ENCODE measurements at places on chromosomes 3 and 15.

- no peak for DNase-seq
These were observed 478.9 kb upstream of the GOLIM4 start for GRCh38 chr3:168574455-168575158.

DNA sequence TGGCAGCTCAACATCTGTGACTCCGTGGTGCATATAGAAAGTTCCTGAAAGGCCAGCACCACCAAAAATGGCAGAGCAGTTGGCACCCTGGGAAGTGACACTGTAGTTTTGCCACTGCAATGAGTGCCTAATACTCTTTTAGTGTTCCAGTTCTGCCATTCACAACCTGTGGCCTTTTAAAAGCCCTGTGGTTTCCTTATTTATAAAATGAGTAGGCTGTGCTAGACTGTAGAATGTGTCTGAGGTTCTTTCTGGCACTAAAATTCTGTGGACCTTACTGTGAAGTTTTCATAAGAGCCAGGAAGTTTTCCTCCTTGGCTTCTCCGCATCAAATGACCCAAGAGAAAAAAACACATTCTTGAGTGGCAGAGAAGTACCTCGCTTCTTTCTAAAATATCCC is 74.1 kb downstream of the MME start:
- DNase-seq = no peak

DNA sequence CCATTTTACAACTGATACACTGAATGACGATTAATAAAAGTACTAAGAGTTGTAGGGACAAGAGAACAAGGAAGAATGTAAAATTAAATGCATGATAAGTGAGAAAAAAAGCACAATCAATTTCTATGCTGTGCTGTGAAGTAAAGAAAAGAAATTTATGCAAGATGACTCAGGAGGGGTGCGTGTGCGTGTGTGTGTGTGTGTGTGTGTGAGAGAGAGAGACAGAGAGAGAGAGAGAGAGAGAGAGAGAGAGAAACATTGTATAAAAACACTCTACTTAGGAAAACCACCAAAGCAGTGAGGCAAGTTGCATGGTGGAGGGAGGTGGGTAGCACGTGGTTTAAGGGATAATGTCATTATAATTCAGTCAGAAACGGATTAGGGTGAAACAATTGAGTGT is 580.8 kb upstream of the ALCAM start:
- DNase-seq = no peak

DNA sequence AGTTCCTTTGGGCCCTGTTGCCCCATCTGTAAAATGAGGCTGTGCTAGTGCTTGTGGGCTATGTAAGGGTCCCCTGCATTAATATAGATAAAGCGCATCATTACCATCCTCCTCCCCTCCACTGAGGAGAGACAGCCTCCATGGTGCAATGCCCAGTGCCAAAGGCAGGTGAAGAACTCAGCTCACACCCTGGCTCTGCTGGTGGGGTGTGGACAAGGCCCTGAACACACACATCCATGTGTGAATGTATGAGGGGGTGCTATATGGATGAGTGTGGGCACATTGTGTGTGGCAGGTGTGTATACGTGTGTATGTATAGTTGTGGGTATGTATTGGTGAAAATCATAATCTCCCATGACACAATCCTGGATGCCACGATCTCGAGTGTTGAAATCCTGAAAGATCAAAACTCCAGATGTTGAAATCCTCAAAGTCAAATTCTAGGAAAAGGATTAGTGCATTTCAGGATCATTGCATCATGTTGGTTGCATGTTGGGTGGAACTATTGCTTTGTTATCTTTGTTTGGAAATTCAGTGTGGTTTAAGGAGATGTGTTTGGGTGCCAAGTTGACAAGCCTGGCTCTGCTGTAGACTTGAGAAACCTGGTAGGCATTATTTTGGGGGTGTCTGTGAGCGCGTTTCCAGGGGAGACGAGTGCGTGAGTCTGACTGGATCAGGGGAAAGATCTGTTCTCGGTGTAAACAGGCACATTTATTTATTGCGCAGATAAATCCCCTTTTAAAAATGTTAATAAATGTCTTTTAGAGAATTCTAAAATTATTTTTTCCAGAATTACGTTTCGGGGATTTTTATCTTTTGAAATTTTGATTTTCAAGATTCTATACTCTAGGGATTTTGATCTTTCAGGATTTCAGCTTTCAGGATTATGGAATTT is 42.0 kb upstream of the SEC61A1 start:
- DNase-seq = no peak

DNA sequence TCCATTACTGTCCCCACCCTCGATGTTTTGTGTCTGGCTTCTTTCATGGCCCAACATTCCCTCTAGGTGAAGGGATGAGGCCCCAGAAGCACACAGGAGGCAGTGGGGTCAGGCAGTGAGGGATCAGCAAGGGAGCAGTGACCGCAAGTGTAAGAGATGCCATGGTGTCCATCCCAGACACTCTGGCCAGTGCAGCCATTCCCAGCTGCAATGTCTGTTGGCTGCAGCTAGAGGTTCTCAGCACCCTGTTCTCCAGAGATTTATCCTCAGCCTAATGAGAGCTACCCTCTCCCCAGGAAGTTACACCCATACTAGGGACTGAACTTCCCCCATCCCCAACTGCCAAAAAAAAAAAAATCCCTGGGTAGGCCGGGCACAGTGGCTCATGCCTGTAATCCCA is 40.2 kb downstream of the TRANK1 start:
- no peak for DNase-seq

DNA sequence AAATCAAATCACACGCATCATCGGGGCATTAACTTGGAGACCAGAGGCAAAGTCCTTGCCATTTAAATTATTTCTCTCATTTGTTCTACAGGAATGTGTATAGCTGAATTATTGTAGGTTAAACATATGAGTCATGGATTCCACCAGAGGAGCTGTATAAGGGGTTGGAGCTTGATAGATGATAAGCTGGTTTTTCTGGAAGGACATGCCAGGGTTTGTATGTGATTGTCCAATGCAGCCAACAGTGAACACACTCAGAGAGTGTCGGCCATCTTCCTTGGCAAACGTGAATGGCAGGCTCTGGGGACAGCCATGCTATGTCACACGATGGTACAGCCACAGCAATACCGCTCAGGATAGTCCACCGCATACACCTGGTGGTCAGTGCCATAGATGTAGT is 25.1 kb downstream of the SSUH2 start:
- no peak for DNase-seq

DNA sequence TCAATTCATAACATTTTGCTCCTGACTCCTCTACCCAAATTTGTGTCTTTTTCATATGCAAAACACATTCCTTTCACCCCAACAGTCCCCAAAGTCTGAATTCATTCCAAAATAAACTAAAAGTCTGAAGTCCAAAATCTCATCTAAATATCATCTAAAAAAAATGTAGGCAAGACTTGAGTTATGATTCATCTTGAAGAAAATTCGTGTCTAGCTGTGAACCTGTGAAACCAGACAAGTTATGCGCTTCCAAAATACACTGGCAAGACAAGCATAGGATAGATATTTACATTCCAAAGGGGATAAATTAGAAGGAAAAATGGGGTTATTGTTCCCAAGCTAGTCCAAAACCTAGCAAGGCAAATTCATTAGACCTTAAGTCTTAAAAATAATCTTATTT is 1302.0 kb upstream of the GBE1 start:
- no peak for DNase-seq

DNA sequence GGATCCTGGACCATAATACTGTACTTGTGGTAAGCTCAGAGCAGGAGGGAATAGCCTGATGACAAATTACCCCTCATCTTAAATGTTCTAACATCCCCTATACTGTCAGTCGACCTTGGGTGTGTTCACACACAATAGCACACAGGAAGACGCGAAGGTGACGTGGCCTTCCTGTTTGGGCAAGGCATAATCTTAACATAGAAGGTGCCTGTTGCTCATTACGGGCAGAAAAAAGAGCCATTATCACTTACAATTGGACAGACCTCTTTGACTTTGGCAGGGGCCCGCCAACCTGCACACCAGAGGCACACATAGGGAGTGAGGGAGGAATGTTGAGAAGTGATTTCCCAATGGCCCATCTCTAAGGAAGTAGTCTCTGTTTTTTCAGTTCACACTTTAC is 144.2 kb downstream of the ANO10 start:
- DNase-seq = no peak

DNA sequence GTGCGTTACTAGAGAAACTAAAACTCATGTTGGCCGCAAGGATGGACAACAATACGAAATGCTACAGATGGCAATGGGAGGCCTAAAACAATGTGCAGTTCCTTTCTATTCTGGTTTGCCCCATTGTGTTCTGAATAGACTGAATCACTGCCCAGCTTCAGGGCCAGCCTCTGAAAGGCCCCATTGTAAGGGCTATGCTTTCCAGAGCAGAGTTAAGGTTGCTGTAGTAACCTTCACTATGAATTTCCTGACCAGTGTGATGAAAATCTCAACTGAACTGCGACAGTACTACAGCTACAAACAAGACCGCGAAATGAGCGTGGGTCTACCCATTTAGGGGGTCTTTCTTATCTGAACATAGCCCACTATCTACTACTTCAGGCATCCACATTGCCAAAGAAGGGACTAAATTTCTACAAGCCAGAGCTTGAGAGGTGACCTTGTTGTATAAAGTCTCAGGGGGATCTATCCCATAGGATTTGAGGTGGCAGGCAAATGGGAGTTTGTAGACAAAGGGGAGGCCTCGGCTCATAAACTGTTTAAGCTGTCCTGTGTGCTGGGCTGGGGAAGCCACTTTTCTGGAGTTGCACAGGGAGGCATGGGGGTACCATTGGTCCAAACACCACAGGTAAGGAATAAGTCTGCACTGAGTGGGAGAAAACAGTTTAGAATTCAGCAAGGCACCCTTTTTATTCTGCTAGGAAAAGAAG is 80.1 kb downstream of the MYO1E start:
- DNase-seq = no peak

DNA sequence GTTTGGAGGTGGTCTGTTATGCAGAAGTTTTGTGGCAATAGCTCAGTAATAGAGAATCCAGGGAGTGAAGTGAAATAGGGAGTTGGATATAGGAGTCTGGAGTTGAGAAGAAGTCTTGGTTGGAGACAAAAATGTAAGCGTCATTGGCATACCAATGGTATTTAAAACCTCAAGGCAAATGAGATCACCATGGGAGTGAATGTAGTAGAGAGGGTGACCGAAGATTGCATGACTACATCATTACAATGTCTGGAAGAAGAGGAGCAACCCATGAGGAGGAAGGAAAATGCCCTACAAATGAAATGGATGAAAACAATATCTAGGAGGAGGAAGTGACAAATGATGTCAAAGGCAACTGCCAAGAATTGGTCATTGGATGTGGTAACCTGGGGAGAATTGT is 54.4 kb downstream of the CNTN4 start:
- no peak for DNase-seq

- no peak for DNase-seq
These were observed 109.1 kb downstream of the OPA1 start for GRCh38 chr3:193701953-193702635.

GRCh38 chr3:185594073-185594472 is 8.0 kb downstream of the SENP2 start:
- no peak for DNase-seq

DNA sequence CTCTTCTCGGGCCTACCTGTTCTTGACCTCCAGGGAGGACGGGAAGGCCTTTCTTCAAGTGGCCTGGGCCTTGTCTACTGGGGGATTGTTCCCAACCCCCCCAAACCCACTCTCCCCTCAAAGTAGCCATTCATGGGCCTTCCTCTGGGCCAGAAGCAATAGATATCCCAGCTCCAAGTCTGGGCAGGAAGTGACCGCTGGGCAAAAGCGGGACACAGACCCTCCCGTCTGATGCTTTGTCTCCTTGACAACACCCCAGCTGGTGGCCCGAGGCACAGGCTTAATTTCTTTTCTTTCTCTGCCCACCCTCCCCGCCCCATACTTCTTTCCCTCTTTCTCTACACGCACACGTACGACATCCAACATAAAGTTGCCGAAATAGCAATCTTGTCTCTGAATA is 41.4 kb upstream of the FEZF2 start:
- DNase-seq = no peak

DNA sequence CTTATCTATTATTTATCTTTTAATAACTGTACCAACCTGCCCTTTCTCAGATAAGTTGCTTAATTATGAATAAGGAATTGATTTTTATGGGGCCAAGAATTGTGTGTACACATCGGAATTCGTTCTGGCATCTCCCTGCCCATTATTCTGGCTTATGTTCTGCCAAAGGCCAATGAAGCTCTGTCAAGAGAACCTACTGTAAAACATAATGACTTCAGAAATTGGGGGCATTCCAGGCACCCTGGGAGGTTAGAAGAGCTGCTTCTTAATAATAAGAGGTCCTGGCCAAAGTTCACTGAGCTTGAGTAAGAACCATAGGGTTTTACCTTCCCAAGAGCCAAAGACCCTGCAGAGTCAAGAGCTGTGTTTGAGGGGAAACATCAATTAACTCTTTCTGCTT is 261.7 kb downstream of the SLC9A9 start:
- no peak for DNase-seq

DNA sequence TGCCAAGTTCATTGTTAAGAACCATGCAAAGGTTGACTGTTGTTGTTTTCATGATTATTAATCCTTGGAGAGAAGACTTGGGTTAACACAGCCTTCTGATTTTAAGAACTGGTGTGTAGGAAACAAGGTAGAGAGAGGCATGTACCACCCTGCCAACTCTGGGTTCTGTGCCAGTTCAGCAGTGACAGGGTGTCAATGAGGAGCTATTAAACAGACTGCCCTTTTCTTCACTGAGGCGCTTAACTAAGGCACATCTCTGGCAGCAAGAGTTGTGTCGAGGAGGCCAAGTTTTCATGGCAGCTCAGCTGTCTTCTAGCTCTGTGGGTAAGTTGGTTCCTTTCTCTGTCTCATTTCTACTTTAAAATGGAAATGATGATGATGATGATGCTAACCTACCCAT is 117.6 kb downstream of the FEZF2 start:
- DNase-seq = peak; percentile 88

GRCh38 chr3:53422954-53423698 is 71.3 kb upstream of the CACNA1D start:
- no peak for DNase-seq

DNA sequence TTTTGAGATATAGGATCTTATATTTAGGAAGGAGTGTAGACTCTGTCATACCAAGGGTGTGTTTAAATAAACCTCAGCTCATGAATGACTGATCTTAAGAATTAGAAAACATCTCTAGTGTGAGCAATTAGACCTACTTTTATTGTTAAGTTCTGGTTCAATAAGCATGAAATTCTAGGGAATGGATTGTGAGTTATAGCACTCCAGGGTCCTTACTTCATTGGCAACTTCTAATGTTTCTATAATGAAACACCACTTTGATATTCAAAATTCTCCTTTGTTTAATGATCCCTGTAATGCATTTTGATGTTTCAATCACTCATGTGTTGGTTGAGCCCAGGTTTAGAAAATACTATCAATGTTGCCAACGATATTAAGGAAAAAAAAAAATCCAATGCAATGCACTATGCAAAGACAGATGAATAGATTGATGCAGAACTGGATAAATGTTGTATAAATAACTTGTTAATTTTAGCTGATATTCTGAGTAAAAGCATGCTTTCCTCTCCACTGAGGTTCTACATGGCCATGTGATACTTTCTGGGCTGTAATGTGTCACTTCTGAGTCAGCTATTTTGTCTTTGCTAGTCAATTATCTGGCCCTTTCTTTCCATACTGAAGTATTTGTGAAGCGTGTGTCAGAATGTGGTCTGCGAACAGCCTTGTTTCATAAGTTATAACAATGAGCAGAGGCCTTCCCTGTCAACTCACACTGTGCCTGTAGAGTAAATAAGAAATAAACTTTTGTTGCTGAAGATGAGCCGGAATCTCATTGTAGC is 1035.9 kb downstream of the PLOD2 start:
- DNase-seq = peak; percentile 66

GRCh38 chr3:12729051-12729651 is 29.9 kb downstream of the TMEM40 start:
- no peak for DNase-seq

GRCh38 chr3:158709666-158710083 is 22.6 kb downstream of the RARRES1 start:
- no peak for DNase-seq

Measured in spinal cord (tissue), 10 donors.